ENCODE measurements at places on chromosomes 5 and 9.

DNA sequence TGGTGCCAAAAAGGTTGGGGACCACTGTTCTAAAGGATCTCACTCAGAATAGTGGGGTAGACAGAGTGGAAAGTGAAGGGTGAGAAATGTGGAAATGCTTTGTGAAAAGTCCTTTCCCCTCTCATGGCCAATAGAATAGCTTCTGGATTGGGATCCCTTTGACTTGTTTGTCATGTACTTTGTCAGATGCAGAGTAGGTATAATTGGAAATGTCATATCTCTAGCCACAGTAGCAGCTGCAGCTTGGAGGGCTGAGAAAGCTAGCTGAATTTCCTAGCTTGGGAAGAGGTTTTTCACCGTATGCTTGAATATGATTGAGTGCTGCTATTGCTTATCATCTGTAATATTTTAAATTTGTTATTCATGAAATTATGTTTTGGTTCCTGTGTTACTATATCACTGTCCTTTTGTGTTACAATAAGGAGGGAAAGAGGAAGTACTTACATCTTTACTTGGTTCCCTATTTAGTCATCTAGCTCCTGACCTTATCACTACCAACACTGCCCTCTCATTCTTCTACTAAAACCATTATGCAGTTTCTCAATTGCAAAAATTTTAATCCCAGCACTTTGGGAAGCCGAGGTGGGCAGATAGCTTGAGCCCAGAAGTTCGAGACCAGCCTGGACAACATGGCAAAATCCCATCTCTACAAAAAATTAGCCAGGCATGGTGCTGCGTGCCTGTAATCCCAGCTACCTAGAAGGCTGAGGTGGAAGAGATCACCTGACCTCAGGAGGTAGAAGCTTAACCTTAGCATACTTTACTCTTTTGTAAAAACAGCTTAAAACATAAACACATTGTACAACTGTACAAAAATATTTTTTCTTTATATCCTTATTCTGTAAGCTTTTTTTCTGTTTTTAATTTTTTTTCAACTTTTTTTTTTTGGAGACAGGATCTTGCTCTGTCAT, 12.4 kb downstream of the SLC30A5 start:
- ATAC-seq: no peak

GRCh38 chr5:38468978-38469706, 87.3 kb downstream of the LIFR start:
- ATAC-seq: peak; percentile 50

- ATAC-seq: no peak
These were observed 95.2 kb upstream of the CAST start for GRCh38 chr5:96566833-96567587.

GRCh38 chr5:139925650-139926640, 117.2 kb downstream of the NRG2 start:
- ATAC-seq: no peak

- no peak for ATAC-seq
These were observed 394.1 kb downstream of the ZNF608 start for GRCh38 chr5:124352312-124352711.

- no peak for ATAC-seq
These were observed 20.4 kb downstream of the ANKS6 start for GRCh38 chr9:98775831-98776441.

GRCh38 chr9:38024036-38024681, 44.9 kb downstream of the SHB start:
- ATAC-seq: peak; percentile 68

DNA sequence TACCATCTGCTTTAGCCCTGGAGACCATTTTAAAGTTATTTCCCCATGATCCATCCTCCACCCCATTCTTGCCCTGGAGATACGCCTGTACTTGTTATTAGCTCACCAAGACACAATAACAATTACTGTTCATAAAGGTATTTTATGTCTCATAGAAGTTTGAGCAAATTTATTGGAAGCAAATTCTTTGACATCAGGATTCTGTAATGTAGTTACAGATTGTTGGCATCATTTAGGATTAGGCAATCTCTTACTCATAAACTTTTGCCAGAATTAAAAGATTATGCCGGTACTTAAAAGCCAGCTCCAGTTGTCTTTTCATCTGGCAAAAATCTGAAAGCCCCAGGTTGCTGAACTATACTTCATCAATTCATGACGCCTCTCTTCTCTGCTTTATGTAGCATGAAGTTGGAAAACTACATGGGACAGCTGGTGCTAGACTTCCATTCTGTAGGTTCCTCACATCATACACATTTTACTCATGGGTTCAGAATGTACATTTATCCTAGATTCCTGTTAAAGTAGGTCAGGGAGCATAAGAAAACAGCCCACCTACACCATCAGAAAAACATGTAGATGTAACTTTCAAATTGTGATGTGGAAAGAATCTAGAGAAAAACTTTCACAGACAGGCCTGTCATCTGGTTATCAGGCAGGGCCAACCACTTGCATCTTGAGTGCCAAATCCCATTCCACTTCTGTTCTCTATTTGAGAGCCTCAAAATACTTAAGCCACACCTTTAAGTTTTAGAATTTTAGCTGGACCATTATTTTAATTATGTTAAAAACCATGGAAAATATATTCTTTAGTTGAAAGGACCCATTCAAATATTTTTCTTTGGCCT, 14.0 kb downstream of the ATP10B start:
- no peak for ATAC-seq

GRCh38 chr5:137146402-137146890, 352.7 kb downstream of the SPOCK1 start:
- ATAC-seq: peak; percentile 76
